ENCODE measurements at places on chromosomes 11 and 22.
A peak's percentile ranks its signal among the peaks of the same experiment; 100 is the strongest.

- DNase-seq = no peak
Measured at GRCh38 chr22:44102856-44103255, 77.9 kb upstream of the PARVG start.

DNA sequence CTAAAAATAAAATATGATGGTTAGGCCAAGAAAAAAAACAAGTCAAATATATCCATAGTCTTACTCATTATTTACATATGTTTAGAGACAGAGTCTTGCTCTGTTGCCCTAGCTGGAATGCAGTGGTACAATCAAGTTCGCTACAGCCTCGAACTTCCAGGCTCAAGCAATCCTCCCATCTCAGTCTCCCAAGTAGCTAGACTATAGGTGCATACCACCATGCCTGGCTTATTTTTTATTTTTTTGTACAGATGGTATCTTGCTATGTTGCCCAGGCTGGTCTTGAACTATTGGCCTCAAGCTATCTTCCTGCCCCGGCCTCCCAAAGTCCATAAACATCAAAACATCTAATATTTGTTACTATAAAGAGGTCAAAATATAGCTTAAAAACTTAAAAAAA, 36.1 kb downstream of the C2CD3 start:
- no peak for DNase-seq

GRCh38 chr11:68385128-68385527, 72.7 kb downstream of the LRP5 start:
- DNase-seq = no peak

- DNase-seq = no peak
Measured at GRCh38 chr22:26225207-26225606, 55.9 kb downstream of the SEZ6L start.

DNA sequence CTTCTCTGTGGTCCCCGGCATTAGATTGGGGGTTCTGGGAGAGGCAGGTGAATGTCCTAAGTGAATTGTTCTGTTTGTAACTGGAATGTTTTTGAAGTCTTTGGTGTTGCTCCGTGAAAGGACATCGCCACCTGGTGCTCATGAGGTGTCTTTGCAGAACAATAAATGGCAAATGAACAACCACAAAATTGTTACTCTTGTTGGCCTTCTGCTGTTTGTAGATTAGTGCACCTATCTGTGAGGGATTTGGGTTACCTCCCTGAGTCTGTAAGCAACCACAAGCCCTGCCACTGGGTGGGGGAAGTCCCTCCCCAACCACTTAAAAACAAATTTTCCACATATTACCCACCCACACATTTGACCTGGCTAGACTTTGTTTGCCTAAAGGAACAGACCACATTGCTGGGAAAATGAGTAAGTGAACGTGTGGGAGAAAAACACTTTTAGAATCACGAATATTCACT, 4.7 kb downstream of the MPEG1 start:
- peak; percentile 46 for DNase-seq

- DNase-seq = no peak
Measured at GRCh38 chr11:106280036-106280435, 202.6 kb downstream of the AASDHPPT start.

DNA sequence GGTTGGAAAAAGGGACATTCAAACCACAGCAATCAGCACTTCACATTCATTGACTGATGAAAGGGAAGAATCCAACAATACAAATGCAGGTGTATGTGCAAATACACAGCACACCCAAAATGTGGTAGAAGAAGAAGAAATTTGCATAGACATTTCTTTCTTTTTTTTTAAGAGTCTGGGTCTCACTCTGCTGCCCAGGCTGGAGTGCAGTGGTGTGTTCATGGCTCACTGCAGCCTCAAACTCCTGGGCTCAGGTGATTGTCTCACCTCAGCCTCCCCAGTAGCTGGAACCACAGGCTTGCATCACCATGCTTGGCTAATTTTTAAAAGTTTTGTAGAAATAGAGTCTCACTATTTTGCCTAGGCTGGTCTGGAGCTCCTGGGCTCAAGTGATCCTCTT, 21.9 kb downstream of the CARS1 start:
- DNase-seq = no peak

GRCh38 chr22:44256085-44256484, 56.7 kb downstream of the SHISAL1 start:
- no peak for DNase-seq

GRCh38 chr22:17451316-17451715, 82.1 kb downstream of the CECR2 start:
- DNase-seq = no peak

- DNase-seq = peak; percentile 44
Measured at GRCh38 chr11:17528181-17528691, 16.0 kb downstream of the USH1C start.

DNA sequence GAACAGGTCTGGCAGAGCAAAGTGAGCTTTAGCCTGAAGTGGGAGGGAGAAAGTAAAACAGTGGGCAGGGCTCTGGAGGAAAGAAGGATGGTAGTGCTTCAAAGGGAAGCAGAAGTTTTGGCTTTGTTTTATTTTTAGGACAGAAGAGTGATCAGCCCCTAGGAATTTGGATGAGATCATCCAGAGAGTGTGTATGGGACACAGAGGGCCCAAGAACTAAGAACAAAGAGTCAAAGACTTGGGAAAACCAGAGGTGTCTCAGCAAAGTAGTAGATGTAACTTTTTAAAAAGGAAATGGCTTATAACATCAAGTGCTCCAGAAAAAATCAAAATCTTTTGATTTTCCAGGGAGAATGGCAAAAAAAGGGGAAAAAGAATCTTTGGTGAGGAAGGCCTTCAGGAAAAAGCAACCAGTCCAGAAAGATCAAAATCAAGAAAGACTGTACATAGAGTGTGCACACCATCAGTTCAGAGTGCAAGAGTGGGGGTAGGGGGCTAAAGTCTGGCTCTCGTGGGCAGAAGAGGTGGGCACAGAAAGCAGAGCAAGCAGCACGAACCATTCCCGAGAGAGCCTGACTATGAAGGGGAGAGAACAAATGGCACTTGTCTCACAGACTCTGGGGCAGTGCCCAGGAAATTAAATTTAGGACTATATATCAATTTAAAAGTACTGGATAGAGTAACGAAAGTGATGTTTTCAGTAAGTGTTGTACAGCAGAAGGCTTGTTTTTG, 30.0 kb downstream of the MAPK1 start:
- DNase-seq = no peak

GRCh38 chr11:45396394-45396793, 110.3 kb upstream of the SYT13 start:
- DNase-seq = no peak

GRCh38 chr11:95923439-95923727, 524 bp downstream of the MTMR2 start:
- DNase-seq = no peak

- no peak for DNase-seq
Measured at GRCh38 chr11:77467993-77468392, 5.9 kb downstream of the PAK1 start.

DNA sequence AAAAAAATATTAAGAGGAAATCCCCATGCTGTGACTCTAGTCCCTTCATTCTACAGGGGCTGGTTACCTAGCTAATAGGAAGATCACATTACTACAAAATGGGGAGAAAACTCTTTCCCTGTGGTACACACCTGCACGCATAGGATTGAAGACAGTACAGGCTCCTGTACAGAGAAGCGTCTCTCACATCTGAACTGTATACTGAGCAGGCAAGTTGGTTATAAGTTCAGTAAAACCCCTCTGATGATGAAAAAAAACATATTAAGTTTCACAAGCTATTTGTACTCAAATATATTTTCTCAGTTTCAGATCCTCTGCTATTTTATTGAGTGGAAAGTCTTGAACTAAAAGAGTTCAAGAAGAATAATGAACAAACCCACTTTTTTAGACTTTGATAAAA, 156.9 kb upstream of the HSD17B12 start:
- DNase-seq = no peak

DNA sequence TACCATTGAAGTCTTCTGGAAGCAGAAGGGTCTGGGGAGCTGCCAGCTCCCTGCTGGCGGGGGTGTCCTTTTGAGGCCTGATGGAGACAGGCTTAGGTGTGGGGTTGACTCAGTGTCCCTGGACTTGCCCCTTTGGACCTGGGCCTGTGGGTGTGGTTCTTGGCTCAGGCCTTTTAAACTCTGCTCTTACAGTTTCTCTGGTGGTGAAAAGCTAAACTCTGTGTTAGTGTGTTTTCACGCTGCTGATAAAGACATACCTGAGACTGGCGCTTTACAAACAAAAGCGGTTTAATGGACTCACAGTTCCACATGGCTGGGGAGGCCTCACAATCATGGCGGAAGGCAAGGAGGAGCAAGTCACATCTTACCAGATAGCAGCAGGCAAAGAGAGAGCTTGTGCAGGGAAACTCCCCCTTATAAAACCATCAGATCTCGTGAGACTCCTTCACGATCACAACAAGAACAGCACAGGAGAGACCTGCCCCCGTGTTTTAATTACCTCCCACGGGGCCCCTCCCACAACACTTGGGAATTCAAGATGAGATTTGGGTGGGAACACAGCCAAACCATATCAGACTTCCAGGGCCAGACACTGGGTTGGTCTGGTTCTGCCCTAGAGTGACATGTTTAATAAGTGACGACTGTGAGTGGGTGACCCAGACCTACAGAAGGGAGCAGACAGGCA, 26.5 kb downstream of the GRAMD4 start:
- DNase-seq = no peak

DNA sequence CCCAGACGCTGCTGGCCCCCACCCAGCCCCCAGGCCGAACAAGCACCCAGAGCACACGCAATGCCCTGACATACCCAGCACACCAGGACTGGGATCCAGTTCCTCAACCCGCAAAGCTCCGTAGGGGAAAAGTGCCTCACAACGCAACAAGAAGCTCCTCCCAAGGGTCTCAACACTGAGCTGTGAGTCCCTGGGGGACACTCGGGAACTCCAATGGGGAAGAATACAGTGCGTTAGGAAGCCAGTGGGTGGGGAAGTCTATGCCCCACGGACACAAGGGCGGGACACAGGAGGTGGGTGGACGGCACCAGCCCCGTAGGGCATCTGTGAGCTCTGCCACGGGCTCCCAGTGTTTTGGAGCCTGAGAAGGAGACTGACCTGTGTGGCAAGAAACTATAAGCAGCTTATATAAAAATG, 1.6 kb downstream of the DEAF1 start:
- no peak for DNase-seq

- DNase-seq = no peak
Measured at GRCh38 chr22:46122511-46122971, 27.8 kb upstream of the PPARA start.

GRCh38 chr11:118184784-118185579, 8.5 kb upstream of the SCN2B start:
- no peak for DNase-seq

- DNase-seq = no peak
Measured at GRCh38 chr22:45338795-45339194, 29.1 kb downstream of the FAM118A start.

- DNase-seq = no peak
Measured at GRCh38 chr11:119624102-119624615, 104.8 kb downstream of the NECTIN1 start.

- DNase-seq = no peak
Measured at GRCh38 chr22:41642331-41643110, 21.4 kb downstream of the XRCC6 start.

GRCh38 chr11:94671553-94672366, 96.4 kb upstream of the AMOTL1 start:
- no peak for DNase-seq

DNA sequence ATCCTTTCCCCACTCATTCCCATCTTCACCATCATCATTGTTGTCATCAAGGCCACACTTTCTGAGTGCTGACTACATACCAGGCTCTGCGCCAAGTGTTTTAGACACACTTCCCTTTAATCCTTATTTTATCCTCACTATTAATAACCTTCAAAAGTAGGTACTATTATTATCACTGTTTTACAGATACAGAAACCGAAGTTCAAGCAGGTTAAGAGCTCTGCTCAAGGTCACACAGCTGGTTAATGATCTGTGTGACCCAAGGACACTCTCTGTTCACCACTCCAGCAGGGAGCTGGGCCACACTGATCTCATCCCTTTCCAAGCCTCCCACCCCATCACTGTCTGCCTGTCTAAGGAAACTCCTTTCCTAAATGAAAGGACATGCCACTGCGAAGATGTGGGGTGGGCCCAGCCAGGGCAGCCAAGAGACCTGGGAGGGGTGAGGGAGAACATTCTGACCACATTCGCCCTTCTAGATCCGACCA, 17.2 kb upstream of the TSKU start:
- no peak for DNase-seq

GRCh38 chr11:11864803-11865202, 23.0 kb downstream of the USP47 start:
- DNase-seq = no peak

DNA sequence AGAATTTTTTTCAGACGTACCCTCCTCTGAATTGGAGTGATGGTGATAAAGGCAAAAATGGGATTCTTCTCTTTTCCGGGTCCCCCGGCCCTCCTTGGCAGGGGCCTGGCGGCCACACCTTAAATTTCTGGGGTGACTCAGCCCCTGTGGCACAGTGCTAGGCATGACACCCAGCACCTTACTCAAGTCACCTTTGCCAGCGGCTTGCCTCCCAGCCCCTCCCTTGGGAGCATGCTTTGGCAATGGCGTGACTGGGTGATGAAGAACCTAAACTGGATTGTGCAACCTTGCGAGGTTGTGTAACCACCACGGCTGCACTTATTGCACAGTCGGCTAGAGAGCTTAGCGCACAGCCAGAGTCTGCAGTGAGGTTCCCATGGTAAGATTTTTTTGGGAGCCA, 16.2 kb upstream of the LDLRAD3 start:
- DNase-seq = no peak

DNA sequence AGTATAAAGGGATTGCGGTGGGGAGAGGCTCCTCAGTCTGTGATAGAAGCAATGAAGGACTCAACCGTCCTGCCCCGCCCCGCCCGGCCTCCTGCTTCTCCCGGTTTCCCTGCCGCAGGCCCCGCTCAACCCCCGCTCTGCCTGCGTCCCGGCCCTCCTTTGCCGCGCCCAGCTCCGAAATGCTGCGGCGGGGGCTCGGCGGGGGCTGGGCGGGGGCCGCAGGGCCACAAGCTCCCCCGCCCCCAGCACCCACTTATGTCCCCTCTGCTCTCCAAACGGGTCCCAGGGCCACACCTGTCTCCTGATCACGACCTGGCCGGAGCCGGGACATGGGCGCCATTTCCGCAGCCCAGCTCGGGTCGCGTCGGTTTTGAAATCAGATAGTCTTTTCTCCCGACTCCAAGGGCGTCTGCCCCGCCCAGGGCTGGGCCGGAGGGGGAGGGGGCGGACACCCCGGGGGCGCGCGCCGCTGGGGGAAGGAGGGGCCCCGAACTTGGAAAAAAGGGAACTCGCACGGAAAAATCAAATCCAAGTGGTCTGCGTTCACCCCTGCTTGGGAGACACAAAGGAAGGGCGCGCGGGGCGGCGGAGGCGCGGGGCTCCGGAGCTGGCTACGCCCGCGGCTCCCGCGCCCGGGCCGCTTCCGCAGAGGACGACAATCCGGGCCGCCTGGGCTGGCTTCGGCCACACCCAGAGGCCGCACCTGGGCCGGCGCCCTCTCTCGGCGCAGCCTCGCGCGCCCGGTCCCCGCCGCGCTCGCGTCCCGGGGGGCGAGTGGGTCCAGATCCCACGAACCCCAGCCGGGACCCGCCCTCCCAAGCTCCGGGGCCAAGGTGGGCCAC, 70.6 kb upstream of the EP300 start:
- DNase-seq = no peak

GRCh38 chr22:44422746-44423380, 75.2 kb downstream of the RTL6 start:
- no peak for DNase-seq
